ENCODE measurements at places on chromosomes 7 and 10.

DNA sequence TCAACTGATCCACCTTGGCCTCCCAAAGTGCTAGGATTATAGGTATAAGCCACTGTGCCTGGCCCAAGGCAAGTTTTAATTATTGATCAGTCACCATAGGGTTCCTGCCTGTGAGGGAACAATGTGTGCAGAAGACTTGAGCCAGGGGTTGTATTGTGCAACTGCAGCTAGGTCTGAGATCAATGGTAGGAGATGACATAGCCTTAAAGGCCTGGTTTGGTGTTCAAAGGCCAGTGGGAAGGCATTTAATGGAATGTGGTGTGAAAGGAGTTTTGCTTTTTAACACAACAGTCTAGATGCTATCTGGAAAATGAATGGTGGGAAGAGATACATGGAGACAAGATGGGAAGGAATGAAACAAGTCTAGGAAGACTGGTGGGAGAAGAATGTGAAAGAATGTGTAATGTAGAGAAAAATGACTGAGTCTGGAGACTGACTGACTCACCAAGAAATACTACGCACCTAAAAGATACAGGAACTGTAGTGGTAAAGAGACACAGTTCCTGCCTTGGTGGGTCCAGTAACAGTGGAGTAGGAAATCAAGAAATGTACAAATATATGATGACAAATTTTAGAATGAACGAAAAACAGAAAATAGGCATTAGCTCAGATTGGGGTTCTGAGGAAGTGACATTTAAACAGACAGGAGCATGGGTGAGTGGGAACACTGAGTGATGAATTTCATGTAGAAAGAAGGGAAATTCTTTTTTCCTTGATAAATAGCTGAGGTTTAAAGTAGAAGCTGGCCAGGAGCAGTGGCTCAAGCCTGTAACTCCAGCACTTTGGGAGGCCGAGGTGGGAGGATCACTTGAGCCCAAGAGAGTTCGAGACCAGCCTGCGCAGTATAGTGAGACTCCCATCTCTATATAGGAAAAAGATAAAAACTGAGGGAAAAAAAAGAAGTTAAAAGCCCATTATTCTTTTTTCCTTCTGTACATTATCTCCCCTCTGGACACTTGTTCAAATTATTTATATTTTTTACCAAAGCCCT is 9.4 kb downstream of the HNRNPF start:
- no peak for DNase-seq

- no peak for DNase-seq
These were observed 119.9 kb downstream of the WDR37 start for GRCh38 chr10:1175956-1176565.

GRCh38 chr10:33180390-33180789 is 154.1 kb downstream of the NRP1 start:
- no peak for DNase-seq

DNA sequence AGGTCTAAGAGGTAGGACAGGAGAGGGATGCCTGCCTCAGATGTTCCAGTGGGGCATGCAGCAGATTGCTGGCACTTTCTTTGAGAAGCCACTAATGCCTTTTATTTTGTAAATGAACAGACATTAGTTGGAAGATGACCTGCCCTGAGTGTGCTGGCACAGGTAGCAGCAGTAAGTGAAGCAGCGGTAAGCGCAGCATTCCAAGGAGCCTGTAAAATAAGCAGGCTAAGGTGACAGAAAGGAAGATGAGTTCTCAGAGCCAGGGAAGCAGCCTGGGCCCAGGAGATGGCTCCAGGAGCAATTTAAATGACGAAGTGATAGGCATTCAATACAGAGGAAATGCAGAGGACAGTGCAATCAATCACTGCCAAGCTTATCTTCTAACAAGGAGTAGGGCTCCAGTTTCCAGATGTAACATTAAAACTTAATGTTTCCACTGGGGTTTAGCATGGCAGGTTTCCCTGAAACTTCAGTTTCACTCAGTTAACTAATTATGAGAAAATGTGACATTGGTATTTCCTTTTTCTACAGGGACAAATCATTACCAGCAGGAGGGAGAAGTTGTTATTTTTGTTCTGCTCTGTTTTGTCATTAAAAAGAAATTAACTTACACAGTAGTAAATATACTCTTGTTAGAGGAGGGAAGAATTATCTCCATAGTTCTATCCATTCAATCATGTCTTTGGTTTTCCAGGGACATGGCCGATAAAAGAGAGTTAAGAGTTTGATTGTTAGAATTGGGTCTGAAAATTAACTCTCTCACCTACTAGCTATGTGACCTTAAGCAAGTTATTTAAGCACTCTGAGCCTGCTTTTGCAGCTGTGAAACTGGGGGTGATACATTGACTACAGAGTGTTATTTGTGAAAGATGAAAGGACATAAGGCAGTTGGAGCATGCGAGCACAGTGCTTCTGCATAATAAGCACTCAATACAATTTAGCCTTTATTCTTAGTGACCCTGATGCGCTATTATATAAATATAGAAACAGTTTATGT is 96.6 kb upstream of the PTN start:
- DNase-seq, result no peak

GRCh38 chr7:35753761-35754603 is 46.9 kb upstream of the SEPTIN7 start:
- DNase-seq, result no peak

GRCh38 chr10:62046522-62047227 is 145.2 kb downstream of the ARID5B start:
- DNase-seq, result peak; percentile 86

GRCh38 chr10:25508112-25508815 is 333.5 kb downstream of the GPR158 start:
- DNase-seq, result no peak

DNA sequence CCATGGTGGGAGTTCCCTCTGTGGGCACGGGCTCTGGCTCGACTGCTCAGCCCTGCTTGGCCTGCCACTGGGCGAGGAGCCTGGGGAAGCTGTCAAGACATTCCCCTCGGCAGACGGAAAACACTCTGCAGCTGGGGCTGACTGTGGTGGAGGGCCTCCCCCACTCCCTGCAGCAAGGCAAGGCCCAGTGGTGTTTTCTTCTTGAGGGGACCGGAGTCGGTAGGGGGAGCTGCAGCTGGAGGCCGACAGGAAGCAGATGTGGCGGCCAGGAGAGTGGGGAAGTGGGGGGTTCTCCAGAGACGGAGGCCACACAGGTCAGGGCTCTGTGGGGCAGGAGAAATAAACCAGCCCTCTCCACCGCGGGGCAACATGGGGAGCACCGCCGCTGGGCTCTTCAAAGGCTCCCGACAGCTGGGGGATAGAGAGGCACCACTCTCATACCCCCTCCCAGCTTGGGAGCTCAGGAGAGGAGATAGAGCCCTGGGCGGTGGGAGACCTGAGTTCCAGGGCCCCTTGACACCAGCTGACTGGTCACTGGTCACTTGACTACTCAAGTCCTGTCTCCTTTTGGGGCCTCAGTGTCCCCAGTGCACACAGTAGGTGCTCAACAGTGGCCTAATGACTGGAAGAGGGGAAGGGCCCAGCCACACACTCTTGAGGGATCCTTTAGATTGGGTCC is 43.4 kb downstream of the PPIF start:
- DNase-seq, result no peak

GRCh38 chr10:103540722-103541121 is 47.2 kb downstream of the NEURL1 start:
- no peak for DNase-seq

DNA sequence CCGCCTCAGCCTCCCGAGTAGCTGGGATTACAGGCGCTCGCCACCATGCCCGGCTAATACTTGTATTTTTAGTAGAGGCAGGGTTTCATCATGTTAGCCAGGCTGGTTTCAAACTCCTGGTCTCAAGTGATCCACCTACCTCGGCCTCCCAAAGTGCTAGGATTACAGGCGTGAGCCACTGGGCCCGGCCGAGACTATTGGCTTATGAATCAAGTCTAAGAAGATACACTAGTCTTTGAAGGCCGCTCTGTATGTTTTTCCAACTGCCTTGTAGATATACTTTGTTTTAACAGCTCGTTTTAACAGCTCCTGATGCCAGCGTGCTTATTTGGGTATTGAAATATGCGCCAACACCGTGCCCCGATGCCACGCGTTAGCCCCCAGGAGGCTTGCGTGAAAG is 136.4 kb upstream of the SH2B2 start:
- DNase-seq, result no peak

DNA sequence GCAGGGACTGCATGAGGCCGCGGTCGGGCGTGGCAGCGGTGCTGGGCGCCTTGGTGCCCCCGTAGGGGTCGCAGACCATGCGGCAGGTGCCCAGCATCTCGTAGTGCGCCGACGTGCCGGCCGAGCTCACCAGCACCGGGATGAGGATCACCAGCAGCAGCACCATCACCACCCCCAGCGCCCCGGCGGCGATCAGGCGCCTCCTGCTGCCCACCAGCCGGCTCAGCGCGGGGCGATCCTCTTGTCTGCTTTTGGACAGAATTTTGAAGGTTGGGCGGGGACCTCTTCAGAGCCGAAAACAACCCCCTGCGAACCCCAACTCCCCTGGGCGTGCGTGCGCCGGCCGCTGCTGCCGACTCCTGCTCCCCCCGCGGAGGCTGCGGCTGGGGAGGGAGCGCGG is 779 bp downstream of the C1QL3 start:
- DNase-seq, result no peak

- DNase-seq, result no peak
These were observed 7.7 kb downstream of the CALHM2 start for GRCh38 chr10:103444478-103444877.

DNA sequence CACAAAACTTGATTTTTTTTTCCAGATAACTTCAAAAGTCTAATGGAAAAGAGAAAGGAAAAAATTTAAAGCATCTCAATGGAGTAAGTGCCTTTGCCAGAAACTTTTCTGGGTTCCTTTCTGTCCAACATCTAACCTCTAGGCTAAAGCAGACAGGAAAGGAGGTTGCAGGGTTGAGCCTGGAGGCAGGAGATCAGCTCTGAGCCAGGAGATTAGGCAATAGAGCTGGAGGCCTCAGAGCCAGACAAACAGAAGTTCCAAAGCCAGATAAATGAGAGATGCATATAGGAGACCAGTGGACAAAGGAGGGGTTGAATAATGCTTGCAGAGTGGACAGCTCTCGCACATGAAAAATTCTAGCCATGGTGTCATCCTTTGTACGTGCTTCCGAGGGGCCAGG is 42.9 kb downstream of the CHN2 start:
- DNase-seq, result no peak

DNA sequence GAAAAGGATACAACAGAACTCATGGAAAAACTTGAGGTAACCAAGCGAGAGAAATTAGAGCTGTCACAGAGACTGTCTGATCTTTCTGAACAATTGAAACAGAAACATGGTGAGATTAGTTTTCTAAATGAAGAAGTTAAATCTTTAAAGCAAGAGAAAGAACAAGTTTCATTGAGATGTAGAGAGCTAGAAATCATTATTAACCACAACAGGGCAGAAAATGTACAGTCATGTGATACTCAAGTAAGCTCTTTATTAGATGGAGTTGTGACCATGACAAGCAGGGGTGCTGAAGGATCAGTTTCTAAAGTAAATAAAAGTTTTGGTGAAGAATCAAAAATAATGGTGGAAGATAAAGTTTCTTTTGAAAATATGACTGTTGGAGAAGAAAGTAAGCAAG is 62.1 kb downstream of the AKAP9 start:
- DNase-seq, result peak; percentile 57

DNA sequence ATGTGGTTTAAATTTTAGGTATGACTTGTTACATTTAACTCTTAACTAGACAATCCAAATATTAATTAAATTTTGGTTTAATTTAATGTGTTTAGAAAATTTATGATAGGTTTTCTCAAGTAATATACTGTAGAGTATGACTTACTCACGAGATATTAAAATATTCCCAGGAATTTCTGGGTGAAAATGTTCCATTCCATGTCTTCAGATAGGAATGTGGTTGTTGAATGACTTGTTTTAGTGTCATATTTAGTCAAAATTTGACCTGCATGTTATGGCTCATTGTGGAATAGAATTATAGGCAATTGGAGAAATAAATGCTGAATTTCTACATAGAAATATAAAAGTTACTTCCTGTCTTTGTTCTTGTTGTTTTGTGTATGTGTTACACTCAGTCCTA is 46.7 kb downstream of the SHOC2 start:
- no peak for DNase-seq

GRCh38 chr7:105816954-105817615 is 59.3 kb downstream of the ATXN7L1 start:
- DNase-seq, result no peak

DNA sequence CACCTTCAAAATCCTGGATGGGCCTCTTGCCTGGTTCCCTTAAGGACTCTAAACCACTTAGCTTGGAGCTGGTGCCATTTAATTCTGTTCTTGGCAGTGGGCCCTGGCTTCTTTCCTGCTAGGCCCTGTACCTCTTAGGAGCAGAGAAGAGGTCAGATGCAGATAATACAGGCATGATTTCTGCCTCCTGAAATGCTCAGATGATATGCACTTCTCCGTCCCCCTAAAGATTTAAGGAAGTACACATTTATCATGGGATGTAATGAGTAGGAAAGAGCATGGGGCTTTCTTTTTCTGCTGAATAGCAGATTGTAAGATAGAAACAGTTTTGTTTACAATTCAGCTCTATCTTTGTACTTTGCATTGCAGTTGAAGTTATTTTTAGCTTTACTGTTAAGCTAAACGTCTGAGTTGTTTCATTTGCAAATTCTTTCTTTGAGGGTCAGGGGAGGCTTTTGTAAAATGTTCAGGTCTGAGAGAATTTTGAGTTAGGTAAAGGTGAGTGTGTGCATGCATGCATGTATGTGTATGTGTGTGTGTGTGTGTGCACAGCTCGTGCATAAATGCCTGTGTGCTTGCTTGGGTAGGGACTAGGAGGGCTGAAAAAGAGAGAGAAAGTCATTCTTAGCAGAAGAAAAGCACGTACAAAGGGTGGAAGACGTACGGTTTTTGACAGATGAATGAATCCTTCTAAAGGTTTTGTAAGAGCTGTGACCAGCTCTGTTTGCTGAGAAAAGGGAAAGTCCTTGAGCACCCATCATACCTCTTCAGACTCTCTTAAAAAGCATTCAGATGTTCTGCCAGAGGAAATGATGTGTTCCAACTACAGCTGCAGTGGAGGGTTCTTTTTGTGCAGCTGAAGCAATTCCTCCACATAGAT is 364.2 kb downstream of the AUTS2 start:
- DNase-seq, result peak; percentile 51

GRCh38 chr10:130169136-130169859 is 33.1 kb downstream of the GLRX3 start:
- DNase-seq, result no peak

DNA sequence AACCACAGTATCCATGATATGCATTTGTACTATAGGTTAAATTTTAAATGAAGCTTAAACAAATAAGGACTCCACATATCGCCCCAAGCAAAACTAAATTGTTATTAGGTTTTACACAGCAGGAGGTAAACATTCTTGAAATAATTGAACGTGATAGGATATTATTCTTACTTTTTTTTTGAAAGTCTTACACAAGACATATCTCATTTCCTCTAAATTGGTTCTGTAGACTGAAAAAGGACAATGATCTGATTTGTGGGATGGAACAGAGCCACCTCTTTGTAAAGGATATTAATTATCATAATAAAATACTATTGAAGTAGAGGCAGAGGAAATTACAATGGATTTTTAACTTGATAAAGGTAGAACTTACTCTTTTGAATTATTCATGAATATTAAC is 155.1 kb upstream of the SEMA3D start:
- no peak for DNase-seq

- DNase-seq, result no peak
These were observed 37.1 kb downstream of the AP3M1 start for GRCh38 chr10:74113546-74113945.
